Vagina (tissue), 2 donors: ENCODE measurements at places on chromosomes 16 and 17. TPM values are rescaled to one million over a fixed set of nuclear protein-coding genes. Genes with fewer than 3 reads are reported as not detected.

GRCh38 chr16:89159850-89160354 is 11.6 kb upstream of the CDH15 start:
- DNase-seq: no peak

GRCh38 chr17:28345419-28346198 is 10.0 kb downstream of the TNFAIP1 start:
- DNase-seq: no peak

GRCh38 chr17:2709183-2709661 is 2.3 kb downstream of the CLUH start:
- DNase-seq: no peak

ASPA gene
- total RNA-seq: 2.2 TPM

DNA sequence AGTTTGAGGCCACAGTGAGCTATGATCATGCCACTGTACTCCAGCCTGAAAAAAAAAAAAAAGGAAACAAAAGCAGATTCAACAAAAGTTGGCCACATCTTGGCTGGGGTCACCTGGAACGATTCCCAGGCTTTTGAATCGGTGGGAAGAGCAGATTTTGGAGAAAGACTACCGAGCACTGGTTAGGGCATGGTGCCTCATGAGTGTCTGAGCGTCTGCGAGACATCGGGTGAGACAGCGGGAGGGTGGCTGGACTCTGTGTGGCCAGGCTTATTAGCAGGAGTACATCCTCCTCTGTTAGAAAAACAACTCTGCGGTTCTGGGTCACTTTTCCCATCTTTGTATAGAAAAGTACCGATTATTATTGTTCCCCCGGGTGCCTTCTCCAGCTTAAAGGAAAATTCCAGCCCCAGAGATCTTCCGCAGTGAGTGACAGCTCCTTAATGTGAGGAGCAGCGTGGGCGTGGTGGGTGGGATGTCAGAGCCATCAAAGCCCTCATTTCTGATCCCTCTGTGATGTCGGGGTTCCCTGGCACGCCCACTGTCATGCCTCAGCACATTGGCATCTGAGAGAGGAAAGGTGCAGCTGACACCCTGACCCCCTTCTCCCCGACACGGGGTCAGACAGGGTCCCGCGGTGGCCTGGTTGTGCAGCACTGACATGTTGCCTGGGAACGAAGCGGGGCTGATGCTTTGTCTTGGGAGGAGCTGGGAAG is 6.9 kb downstream of the RGS9 start:
- DNase-seq: no peak

OTOP2 gene
- not detected for total RNA-seq

DNA sequence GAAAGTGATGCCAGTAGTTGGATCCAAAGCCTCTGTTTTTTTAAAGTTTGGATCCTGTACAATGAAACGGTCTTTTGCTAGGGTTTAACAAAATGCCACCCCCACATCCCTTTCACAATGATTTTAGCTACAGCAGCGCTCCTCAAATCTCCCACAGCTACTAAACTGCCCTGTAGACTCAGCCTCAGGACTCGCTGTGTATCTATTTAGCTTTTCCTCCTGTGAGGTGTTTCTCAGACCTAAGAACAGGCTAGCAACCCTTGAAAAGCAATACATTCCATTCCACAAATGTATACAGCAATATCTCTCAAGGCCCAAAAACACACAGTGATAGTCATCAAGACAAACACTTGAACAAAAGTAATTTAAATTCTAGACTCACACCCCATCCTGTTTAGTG is 206.4 kb downstream of the ZFHX3 start:
- no peak for DNase-seq

DNA sequence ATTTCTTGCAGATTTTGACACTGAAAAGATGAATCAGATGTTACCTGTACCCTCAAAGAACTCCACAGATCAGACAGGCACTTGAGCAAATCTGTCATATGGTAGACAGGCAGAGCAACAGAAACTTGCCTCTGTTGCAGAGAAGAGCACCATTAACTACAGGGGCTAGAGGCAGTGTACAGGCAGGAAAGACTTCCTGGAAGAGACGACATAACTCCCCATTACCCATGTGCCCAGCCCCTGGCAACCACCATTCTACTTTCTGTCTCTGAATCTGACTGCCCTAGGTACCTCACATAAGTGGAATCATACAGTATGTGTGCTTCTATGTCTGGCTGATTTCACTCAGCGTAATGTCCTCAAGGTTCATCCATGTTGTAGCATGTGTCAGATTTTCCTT is 15.5 kb downstream of the GFOD2 start:
- no peak for DNase-seq

- no peak for DNase-seq
Observed at GRCh38 chr17:80970762-80971703, 20.6 kb upstream of the CHMP6 start.

DNA sequence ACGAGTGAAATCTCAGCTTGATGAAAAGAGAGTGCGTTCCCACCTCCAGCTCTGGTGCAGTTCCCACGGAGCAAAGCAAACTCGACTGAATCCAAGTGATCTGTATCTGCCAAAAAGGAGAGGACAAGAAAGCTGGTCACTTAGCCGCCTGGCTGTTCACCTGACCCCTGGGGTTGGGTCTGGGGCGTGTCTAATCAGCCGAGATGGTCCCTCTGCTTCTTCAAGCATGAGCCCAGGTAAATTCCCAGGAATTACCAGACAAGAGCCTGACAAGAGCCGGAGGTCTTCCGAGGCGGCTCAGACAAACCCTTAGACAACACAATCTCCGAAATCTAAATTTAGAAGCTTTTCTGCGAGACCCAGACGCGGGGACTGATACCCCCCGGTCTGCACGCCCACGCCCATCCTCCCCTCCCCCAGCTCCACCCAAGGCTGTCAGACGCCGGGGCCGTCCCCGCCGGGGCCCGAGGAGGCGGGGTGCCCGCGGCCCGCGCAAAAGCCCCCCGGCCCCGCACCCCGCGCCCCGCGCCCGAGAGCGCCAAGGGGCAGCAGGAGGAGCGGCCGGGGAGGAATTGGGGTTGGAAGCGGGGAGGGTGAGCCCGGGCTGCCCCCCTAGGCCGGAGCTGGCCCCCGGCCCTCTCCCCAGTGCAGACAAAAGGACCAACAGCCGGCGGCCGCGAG is 674 bp downstream of the ZNF821 start:
- no peak for DNase-seq

DNA sequence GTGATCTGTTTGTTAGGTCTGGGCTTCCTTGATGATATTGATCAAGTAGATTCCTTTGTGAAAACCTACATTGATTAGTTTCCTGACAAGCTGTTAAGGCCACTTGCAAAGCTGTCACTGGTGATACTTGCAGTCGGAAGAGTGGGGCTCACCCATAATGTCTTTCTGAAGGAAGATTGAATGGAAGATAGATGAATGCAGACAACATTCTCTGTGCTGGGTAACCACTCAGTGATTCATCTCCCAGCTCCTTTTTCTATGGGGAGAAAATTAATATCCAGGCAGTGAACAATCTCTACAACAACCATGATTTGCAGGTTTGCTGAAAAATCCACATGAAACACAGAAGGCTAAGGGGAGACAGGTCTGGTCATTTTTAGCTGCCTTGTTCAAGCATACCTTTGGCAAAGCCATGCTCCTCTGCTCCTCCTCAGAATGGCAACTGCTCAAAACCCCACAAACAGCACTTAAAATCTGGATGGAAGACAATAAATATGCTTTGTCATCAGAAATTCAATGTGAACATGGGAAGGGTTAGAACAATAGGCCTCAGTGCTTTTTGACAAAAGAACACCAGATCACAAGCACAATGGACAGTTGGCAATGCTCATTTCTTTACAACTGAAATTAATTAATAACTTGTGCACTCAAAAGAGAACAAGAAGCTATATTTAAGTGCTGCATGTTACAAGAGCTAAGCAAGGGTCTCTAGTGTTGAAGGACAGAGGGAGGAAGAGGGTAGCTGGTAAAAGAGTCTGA is 495.4 kb downstream of the TOX3 start:
- no peak for DNase-seq

DNA sequence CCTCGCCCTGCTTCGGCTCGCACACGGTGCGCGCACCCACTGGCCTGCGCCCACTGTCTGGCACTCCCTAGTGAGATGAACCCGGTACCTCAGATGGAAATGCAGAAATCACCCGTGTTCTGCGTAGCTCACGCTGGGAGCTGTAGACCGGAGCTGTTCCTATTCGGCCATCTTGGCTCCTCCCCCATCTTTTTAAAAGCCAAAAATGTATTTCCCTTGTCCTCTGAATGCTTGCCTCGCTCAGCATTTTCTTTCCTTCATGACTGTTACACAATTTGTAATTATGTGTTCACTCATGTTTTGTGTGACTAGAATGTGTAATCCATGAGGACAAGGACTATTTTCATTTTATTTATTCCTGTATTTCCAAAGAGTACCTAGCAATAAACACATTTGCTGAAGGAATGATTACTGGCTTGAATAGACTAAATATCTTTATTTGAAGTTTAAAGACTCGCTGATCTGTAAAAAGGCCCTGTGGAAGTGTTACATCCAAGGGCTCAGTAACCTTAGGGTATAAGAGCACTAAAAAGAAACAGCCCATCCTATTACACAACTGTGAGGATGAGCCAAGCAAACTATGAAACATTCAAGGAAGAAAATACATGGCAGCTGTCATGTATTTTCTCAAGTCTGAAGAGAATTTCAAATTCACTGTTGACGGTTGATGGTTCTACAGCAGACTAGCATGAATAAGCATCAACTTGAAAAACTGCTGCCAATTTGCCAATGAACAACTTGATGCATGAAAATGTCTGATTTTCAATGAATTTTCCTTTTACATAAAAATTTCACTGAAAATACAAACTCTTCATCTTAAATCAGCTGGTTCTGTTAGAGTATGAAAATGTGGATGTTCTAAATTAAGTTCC is 192.6 kb downstream of the MYO1D start:
- no peak for DNase-seq

DNA sequence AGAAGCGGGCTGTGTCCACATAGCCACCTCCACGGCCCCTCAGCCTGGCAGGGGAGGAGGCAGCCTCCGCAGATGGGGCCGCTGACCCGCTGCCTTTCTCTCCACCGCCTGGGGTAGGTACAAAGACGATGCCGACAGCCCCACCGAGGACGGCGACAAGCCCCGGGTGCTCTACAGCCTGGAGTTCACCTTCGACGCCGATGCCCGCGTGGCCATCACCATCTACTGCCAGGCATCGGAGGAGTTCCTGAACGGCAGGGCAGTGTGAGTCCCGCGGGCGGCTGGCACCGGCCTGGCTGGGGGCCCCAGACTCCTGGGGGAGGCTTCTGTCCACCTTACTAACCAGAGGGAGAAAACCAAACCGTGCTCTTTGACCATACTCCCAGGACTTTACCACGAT is 27.9 kb downstream of the MGRN1 start:
- no peak for DNase-seq

GRCh38 chr17:17206124-17206912 is at the start of gene PLD6:
Gene PLD6, minus strand, starts transcription at chr17:17206333. Its CDS starts 47 bp downstream, at chr17:17206286.
- no peak for DNase-seq

- no peak for DNase-seq
Observed at GRCh38 chr17:32518646-32519227, 31.9 kb downstream of the CDK5R1 start.

CPSF4L gene
- total RNA-seq: not detected

GRCh38 chr16:4019371-4019791 is 96.9 kb downstream of the ADCY9 start:
- no peak for DNase-seq

- DNase-seq: peak; percentile 98
Observed at GRCh38 chr17:43170766-43171585, at the start of gene NBR1. Gene NBR1, plus strand, starts transcription at chr17:43171214. Its CDS starts 4,586 bp downstream, at chr17:43175800.

DNA sequence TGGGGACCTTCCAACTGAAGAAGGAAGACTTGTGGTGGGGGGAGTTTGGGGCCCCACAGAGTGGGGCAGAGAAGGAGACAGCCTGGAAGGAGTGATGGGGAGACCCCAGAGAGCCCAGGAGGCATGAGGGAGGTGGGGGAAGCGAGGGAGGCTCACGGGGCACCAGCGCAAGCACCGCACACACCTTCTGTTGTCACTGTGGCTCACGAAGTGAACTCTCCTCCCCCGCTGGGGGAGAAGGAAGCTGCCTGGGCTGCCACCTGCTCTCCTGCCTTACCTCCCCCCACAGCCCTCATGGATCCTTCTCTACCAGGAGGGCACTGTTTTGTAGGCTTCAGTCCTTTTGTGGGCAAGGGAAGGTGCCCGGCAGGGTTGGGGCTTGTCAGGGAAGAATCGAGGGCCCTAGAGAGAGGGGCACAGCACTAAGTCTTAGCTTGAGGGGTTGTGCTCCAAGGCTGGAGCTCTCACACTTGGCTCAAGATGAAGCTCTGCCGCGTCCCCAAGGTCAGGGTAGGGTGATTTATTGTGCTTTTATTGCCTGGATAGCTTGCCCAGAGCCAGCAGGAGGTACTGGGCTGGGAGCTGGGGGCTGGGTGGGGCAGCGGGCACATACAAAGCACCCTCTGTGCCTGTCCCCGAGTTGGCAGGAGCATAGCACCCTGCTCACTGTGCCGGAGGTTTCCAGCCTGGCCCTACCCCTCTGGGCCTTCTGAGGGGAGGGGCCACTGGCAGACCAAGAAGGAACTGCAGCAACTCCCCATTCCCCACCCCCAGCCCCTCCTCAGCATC is 4.6 kb upstream of the STARD3 start:
- no peak for DNase-seq

- DNase-seq: no peak
Observed at GRCh38 chr16:23981429-23982399, 145.9 kb downstream of the PRKCB start.

DNA sequence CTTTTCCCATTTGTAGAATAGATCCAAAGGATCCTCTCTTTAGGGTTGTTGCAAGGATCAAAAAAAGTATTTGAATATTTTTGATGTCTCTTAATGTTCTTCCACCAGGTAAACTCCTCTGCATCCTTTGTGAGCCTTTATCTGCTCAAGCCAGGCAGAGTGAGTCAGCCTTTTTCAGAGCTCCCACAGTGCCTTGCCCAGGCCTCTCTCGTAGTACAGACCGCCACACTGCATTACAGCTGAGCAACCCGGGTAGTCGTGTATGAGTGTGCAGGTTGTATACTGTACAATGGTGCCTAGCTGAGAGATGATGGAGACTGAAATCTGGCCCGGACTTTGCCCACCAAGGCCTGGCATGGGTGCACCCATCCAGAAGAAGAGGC is 20.9 kb downstream of the RHBDL3 start:
- DNase-seq: no peak

ALDOA gene
- 810 TPM for total RNA-seq

TMED6 gene
- not detected for total RNA-seq

DNA sequence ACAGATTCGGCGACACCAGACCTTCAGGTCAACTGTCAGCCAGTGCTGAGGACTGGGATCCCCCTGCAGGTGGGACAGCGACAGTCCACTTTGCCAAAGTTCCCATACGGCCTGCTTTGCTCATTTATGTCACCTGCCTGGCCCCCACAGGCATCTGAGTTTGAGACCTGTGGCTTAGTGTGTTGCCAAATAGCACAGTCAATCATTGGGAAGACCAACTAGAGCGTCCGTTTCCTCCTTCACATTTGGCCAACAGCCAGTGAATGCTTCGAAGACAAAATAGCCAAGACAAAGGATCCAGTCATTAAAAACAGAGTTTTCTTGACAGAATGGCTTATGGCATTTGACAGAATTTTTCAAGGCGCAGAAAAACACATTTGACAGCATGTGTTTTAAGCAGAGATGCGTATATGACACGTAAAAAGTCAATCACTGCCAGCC is 113.8 kb downstream of the ABCC12 start:
- no peak for DNase-seq
